ENCODE measurements at places on chromosomes 5 and 9.
A peak's percentile ranks its signal among the peaks of the same experiment; 100 is the strongest.

DNA sequence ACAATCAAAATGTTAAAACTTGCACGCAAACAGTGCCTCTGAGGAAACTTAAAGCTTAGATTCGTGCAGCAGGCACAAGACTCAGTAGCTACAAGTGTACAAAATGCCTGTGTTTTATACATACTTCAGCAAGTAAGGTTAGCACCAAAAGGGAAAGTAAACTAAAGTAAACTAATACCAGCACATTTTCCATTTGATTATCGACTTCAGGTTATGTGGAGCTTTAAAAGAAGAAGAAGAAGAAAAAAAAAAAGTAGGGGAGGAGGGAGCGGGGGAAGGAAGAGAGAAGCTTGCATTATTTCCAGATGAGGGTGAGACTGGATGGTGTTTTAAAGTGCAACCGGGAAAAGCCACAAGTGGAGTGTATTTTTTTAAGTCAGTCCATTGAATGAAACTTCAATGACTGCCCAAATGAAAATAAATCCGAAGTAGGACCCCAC, 596 bp upstream of the ADAMTS6 start:
- no peak for DNase-seq

- DNase-seq: no peak
These were observed 25.4 kb downstream of the TYRP1 start for GRCh38 chr9:12718482-12719026.

DNA sequence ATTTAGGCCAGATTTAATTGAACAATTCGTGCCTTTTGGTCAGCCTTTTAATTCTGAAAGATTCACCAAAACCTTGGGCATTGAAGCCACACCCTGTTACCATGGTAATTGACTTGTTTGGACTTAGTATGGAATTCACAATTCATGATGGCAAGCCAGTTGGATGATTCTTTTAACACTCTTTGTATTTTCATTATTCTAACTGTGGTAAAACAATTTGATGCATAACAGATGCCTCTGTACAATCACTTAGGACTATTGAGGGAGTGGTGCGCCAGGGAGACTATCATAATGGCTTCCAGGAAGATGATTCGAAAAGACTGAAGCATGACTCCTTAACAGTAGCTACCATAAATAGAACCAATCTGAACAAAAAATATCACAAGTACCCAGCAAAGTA, 381.1 kb upstream of the ADAMTS16 start:
- no peak for DNase-seq

GRCh38 chr5:132639706-132640130, 18.3 kb upstream of the IL13 start:
- no peak for DNase-seq

DNA sequence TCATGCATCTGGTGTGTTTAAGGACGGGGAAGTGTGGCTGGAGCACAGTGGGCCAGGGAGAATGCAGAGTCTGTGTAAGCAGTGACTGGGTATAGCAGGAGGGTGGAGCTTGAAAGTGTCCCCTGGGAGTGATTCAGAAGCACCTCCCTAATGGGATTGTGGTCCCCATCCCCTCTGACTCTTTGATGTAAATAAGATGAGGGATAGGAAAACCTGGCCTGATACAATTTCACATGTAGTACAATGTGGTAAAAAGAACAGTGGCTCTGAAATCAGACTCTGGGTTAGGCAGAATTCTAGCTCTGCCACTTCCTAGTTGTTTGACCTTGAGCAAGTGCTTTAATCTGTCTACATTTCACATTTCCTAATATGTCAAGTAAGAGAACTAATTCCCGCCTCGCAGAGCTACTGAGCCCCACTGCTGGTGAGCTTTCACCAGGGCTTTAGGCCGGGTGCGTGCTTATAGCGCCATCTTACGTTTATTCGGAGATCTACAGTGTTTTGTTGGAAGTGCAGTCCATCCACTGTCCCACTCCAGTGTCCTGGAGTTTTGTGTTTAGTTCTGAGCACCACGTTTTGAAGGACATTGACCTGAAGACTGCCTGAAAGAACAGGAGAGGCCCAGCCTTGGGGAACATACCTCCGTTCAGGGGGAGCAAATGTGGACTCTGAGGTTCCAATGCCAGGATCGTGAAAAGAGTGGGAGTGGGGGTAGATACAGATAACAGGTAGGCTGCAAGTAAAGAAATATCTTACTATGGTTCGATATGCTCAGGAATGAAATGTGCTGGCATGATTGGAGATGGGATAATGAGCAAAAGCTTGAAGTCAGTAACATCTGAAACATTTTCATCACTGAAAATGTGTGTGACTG, 51.2 kb upstream of the TESK1 start:
- peak; percentile 12 for DNase-seq

GRCh38 chr9:106487266-106487665, 375.7 kb upstream of the ZNF462 start:
- DNase-seq: no peak

DNA sequence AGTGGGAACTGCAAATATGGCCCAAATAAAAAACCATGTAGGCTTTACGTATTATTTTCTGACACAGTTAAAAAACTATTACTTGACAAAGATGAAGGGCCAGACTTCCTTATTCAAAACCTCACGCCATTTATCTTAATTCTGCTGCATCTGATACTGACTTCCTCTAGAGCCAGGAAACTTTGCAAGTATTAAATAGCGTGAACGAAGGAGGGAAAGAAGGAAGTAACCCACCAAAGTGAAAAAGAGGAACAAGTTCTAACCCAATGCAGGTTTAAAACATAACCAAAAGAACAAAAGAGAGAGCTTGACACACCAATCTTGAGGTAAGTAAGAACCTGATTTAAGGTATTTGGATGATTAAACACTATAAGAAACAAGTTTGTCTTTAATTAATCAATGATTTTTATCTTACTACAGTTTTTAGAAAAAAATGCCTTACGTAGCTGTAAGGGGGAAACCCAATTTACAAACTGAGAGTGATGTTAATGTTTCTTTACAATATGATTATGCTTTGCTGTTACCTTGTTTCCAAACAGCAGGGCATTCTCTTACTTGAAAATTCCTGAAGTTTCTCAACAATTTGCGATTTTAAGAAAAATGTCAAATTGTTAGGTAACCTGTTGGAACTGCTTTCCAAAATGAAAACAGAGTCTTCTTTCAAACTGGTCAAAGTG, at the start of gene GAPT:
GAPT (plus strand) TSS at position 220 of the 677 bp plus-strand sequence. CDS start 3,102 bp downstream, outside the sequence.
- no peak for DNase-seq

- DNase-seq: no peak
These were observed 232.6 kb downstream of the MAST4 start for GRCh38 chr5:66828548-66829357.

GRCh38 chr5:101658433-101658832, 637.7 kb downstream of the SLCO4C1 start:
- no peak for DNase-seq

DNA sequence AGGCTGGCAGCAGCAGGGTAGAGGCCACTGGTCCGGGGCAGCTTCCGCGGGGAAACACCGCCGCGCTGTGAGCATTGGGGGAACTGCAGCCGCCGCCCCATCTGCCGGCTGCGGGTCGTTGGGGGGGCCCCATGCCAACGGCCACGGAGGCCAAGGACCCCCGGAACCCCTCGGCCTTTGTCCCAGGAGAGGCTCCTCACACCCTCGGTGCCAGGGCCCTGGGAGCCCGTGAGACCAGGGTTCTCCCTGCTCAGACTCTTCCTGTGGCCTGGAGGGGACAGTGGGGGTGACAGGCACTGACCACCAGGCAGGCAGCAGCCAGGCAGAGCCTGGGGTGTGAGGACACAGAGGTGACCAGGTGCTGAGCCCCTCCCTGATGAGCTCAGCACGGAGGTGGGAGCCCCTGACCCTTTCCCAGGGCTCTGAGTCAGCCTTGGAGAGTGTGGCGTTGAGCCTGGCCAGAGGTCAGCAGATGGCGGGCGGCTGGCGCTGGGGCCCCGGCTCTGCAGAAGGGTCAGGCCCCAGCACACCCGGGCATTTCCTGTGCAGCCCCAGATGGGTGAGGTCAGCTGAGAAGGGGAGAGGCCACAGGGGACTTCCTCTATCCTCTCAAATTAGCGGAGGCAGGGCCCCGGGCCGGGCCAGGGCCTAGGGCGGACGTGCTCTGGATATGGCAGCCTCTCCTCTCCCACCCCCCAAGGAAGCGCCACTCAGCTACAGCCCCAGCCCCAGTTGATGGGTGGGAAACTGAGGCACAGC, 17.9 kb upstream of the EGFL7 start:
- DNase-seq: peak; percentile 20

DNA sequence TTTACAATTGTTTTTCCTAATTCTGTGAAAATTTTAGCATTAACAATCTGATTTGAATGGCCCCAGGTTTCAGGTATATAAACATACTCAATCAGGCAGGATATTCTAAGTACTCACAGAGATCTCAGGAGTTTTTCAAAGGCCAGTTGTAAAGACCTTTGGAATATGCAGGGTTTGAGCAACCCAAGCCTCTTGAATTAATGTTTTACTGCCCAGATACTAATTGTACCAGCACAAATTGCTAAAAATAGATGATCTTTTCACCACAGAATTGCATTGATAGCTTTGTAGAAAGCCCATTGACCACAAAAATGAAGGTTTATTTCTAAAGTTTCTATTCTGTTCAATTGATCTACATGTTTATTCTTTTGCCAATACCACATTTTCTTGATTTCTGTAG, 186.5 kb downstream of the OSTF1 start:
- DNase-seq: no peak

DNA sequence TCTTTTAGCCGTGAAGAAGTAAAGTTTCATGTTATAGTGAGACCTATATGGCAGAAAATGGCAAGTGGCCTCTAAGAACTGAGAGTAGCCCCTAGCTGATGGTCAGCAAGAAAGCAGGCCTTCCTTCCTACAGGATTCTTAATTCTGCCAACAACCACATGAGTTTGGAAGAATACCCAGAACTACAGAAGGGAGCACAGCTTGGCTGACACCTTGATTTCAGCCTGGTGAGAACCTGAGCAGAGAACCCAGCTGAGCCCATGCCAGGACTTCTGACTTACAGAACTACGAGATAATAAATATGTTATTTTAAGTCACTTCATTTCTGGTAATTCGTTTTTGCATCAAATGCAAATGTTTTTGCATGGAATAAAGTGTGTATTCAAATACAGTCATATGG, 5.9 kb upstream of the FBXL17 start:
- no peak for DNase-seq

- DNase-seq: peak; percentile 33
These were observed 246.8 kb downstream of the ARHGAP26 start for GRCh38 chr5:143016777-143017516.

All from NCI-H2081 (cell line).